ENCODE measurements at places on chromosomes 12 and 14.

- DNase-seq, result no peak
Observed at GRCh38 chr14:75220156-75220555, 43.7 kb upstream of the TMED10 start.

DNA sequence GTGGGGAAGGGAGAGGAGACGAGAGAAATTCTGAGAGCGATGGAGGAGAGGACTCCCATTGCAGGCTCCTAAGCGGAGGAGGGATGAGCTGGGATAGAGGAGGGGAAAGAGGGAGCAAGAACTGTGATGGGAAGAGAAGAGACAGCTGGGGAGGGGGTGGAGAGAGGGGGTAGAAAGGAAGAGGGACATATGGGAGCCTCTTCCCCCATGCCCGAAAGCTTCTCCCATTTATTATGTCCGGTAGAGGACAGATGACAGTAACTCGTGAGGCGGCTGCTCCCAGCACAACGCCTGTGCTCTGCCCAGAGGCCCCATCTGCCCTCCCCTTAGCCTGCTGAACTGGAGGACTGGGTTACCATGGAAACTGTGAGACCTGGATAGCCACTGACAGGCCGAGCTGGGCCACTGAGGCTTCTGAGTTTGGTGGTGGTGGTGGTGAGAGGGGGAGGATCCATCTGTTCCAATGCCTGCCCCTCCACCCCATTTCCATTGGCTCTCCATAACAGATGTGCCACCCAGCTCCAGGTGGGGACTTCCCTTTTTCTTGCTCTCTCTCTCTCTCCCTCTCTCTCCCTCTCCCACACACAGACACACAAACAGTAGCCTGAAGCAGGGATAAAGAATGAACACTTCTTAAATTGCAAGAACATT is 8.3 kb downstream of the CPNE6 start:
- DNase-seq, result no peak

- DNase-seq, result no peak
Observed at GRCh38 chr12:122937622-122938091, 28.6 kb downstream of the ABCB9 start.

- DNase-seq, result no peak
Observed at GRCh38 chr12:110907583-110907982, 12.8 kb downstream of the MYL2 start.

GRCh38 chr12:129049917-129050316 is 196.6 kb downstream of the GLT1D1 start:
- no peak for DNase-seq

DNA sequence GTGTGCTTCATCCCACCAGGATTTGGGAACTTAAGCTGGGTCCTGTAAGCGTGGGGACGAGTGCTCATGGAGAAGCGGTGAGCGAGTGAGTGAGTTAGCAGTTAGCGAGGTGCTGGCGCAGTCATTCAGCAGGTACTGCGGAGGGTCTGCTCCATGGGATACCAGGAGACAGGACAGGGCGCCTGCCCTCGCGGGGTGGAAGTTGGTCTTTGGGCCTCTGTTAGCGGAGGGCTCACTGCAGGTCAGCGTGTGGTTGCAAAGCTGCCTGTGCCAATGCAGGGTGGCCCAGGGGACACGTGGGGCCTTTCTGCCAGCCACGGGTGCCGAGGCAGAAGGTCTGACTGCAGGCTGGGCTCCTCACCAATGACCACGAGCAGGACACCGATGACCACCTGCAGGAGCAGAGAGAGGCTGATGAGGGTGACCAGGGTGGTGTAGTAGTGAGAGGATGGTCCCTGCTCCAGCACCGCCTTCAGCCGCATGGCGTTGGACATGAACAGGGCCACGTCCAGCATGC is 97.6 kb downstream of the NINJ2 start:
- DNase-seq, result no peak

DNA sequence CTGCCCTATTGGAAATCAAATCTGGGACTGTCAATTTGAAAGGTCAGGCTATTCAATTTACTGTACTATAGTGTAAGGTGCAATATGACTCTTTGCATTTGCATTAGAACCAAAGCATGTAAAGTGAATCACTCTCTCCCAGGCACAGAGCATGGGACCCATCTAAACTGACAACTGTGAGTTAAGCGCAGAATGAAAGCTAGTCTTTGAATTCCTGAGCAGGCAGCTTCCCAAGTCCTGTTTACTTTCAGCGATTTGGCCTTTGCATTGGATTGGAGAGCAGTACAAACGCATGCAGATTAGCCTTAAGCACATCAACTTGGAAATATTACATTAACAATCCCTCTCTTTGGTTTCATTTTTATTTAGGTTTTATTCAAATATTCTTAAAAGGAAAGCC is 74.6 kb downstream of the RERG start:
- no peak for DNase-seq

- DNase-seq, result no peak
Observed at GRCh38 chr12:19915392-19916195, 452.7 kb upstream of the PDE3A start.

DNA sequence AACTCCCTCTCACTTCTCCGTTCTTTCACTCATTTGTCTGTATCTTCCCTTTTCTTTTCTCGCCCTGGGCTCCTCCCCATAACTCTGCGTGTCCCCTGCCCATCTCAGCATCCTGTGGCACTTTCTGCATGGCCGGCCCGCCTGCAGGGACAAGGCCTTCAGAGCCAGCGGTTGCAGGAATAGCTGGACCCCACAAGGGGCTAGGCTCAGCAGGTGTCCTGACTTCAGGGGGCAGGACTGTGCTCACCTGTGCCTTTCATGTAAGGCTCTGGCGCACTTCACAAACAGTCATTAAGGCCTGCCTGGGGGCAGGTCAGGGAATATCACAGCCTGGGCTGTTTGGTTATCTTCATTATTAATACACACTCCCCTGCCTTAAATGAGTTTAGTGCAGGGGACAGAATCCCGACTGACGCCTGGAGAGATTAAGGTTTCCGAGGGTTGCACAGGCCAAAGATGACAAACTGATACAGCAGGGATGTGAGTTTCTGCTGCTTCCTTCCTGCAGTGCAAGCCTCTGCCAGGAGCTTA is 768.8 kb upstream of the TBX3 start:
- DNase-seq, result no peak

DNA sequence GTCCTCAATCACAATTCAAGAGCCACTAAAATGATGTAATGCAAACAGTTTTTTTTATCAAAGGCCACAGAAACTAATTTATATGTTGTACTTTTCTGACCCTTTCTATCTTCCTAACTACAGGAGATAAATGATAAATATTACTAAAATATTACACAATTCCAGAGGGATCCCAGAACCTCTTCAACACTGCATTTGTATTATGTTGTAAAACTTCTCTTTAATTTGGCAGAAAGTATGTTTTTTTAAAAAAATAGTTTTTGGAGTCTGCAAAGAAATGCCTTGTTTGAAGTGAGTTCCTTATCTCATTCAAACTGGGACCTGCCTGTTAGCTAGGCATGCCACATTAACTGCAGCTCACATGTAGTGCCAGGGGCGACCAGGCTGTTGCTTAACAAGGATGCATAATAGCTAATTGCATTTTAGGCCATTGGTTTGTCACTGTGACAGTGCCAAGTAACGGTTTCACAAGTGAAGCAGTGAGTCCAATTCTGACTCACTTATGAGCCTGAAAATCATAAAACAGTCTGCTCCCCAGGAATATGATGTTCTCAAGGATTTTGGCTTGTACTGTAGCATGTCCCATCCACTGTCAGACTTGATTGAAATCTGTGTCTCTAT is 266.9 kb downstream of the KTN1 start:
- DNase-seq, result no peak

DNA sequence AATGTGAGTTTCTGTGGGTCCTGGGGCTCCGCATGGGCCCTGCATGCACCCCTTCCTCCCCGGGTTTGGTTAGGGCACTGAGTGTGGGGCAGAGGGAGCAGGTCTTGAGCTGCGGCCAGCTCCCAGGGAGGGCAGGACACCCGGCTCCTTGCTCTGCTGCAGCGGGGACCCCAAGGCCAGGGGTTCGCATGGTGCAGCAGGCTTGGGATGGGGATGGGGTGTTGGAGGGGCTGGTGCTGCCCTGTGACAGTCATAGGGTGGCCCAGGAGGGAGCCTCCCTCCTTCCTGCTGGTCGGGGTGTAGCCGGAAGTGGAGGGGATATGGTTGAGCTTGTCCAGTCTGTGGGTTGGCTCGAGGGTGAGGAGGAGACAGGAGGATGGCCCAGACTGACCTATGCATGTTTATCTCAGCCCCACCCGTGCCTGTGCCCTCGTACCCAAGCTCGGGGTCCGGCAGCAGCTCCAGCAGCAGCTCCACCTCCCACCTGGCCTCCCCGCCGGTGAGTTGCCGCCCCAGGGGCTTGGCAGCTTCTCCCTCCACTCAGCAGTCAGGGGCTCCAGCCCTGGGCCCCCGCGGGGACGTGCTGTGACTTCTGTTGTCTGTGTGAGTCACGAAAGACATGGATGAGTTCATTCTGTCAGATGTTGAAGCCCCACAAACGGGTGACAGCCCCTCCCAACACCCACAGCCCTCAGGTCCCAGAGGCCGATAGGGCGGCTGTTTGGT is 16.0 kb downstream of the ULK1 start:
- no peak for DNase-seq

- no peak for DNase-seq
Observed at GRCh38 chr12:89210277-89210676, 142.0 kb downstream of the DUSP6 start.

DNA sequence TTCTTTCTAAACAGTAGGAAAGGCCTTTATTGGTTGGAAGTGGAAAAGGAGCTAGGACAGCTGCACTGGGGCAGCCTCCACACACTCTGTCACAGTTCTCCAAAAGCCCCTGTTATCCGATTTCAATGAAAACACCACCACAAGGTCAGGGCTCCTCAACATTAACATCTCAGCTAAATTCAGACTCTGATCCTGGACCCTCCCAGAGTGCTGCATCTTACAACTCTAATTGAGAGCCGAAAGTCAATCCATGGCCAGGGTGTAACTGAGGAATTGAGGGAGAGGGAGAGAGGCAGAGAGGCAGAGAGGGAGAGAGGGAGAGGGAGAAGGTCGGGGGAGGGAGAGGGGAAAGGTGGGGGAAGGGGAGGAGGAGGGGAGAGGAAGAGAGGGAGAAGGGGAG is 32.1 kb downstream of the DICER1 start:
- DNase-seq, result no peak

DNA sequence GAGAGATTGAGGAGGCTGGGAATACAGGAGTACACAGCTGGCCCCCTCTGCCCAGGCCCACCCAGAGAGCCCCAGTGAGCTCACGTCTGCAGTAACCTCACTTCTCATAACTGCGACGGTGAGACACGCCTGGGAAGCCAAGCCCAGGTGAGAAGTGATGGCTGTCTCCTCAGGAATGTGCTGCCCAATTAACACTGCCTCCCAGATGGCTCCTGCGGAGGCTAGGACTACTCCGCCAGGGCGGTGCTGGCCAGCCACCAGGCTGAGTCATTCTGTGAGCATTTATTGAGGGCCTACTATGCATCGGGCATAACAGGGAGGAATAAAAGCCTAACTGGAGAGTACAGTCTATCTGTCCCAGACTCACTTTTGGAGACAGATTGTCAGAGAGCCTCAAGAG is 9.3 kb upstream of the TMEM106C start:
- DNase-seq, result no peak

GRCh38 chr12:110203546-110203945 is 77.5 kb upstream of the ATP2A2 start:
- no peak for DNase-seq

DNA sequence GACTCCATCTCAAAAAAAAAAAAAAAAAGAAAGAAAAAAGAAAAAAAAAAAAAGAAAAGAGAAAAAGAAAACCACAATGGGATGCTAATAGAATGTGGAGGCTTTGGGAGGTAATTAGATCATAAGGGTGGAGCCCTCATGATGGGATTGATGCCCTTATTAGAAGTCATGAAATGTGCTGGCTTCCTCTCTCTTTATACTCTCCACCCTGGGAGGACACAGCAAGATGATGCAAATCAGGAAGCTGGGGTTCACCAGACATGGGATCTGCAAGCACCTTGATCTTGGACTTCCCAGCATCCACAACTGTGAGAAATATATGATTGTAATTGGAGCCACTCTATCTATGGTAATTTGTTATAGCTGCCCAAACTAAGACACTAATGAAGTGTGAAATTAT is 13.4 kb upstream of the DRAM1 start:
- no peak for DNase-seq

- no peak for DNase-seq
Observed at GRCh38 chr12:50505675-50506530, 1.1 kb downstream of the DIP2B start.

- DNase-seq, result no peak
Observed at GRCh38 chr14:92737619-92738188, 10.7 kb downstream of the LGMN start.

DNA sequence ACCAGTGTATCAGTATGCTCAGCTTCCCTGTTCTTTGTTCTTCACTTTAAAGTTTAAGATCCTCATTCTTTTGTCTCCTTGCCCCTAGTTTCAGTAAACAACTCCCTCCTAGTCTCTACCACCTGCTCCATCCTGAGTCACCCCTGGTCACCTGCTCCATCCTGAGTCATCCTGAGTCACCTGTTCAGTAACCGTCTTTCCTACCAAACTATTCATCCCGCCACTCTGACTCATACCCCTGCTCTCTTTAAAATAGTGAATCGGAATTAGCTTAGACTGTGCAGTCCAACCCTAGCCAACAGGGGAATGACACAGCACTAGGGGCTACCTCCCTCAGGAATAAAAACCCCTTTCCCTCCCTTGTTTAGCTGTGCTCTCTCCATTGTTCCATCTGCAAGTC is 888.1 kb upstream of the MDGA2 start:
- no peak for DNase-seq

All from stimulated activated CD4-positive, alpha-beta T cell treated with anti-CD3 and anti-CD28 coated beads, TNF-alpha, amount 100 ng/mL, for 4 hours (primary cell).